ENCODE measurements at places on chromosomes 7 and 10.
A peak's percentile ranks its signal among the peaks of the same experiment; 100 is the strongest.

DNA sequence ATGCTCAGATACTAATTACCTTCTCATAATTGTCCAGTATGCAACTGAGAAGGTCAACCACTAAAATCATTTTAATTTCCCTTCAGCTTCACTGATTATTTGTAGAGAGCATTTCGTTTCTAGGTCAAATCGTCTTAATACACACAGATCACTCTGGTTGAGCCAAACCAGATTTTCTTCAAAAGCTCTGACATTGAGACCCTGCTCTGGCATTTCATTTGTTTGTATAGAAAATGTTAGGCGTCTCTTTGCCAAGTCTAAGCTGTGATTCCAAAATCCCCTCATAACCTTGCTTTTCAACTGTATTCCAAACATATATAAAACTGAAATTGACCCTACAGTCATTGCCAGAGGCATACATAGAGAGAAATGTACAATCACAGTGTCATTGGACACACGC, 520.0 kb downstream of the CNTNAP2 start:
- no peak overlapping the region for H3K27ac ChIP-seq
- no peaks in the 10 kb centered on the region for H3K27me3 ChIP-seq
- no peak for DNase-seq
- no peak overlapping the region for H3K4me3 ChIP-seq
- H3K36me3 ChIP-seq: no peaks in the 10 kb centered on the region

DNA sequence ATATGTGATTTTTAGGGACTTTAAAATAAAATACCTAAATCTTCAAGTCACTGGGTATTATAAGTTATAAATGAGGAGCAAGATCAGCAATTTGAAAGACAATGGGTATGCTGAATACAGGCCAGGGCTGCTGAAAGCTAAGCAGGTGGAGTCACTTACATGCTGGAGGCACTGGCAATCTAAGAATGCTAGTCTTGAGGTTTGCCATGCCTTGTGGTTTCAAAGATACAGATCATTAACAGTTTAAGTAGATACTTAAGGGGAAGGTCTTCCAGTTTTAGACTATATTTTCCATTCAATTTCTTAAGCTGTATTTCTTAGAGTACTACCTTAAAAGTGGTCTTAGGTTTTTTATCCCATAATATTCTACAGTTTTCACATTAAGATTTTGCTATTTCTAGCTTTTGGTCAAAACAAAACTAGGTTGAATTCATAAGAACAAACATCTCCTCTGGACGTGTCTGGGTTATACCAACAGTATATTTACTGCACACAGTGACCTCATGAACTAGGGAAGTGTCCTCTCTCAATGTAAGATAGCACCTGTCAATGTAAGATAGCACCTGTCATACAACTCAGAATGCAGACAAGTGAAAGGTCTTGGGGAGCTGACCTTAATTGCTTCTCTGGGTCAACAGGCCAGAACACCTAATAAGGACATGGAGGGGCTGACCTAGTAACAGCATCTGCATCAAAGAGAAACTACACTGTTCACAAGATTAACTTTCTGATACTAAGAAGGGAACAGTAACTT, 2.0 kb downstream of the SRI start:
- DNase-seq: no peak
- no peak overlapping the region for H3K27ac ChIP-seq
- no peaks in the 10 kb centered on the region for H3K27me3 ChIP-seq
- peaks cover 5% of the 10 kb centered on the region for H3K4me1 ChIP-seq
- peaks cover 53% of the 10 kb centered on the region for H3K36me3 ChIP-seq

DNA sequence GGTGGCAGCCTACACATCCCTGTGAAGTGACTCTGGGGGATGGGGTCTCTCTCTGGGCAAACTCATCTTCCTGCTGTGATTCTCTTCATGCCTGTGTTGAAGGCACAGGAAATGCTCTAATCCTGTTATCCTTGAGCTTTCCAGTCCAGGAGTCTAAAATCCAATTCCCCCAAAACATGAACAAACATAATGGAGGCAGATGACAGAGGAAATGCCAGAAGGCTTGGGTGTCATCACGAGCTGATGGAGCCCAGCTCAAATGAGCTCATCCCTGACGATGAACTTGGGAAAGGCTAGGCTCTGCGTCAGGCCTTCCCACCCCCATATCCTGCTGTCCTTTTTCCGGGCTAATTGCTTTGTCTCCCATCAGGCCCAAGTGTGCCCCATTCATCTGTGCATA, 165.9 kb upstream of the PODXL start:
- peaks cover 4% of the 10 kb centered on the region for H3K27me3 ChIP-seq
- H3K36me3 ChIP-seq: no peaks in the 10 kb centered on the region
- no peak overlapping the region for H3K27ac ChIP-seq
- H3K4me3 ChIP-seq: no peak overlapping the region

- peak overlapping the region; percentile 100 for H3K27ac ChIP-seq
- peaks cover 73% of the 10 kb centered on the region for H3K4me1 ChIP-seq
- H3K4me3 ChIP-seq: no peak overlapping the region
- no peak for DNase-seq
- peaks cover 93% of the 10 kb centered on the region for H3K36me3 ChIP-seq
Measured at GRCh38 chr7:130887182-130887956, 153.4 kb upstream of the KLF14 start.

GRCh38 chr10:78650122-78650521, 418.6 kb upstream of the ZMIZ1 start:
- H3K27ac ChIP-seq: no peak overlapping the region
- no peak overlapping the region for H3K4me3 ChIP-seq
- H3K4me1 ChIP-seq: no peaks in the 10 kb centered on the region
- DNase-seq: no peak
- H3K36me3 ChIP-seq: no peaks in the 10 kb centered on the region
- peaks cover 19% of the 10 kb centered on the region for H3K27me3 ChIP-seq

DNA sequence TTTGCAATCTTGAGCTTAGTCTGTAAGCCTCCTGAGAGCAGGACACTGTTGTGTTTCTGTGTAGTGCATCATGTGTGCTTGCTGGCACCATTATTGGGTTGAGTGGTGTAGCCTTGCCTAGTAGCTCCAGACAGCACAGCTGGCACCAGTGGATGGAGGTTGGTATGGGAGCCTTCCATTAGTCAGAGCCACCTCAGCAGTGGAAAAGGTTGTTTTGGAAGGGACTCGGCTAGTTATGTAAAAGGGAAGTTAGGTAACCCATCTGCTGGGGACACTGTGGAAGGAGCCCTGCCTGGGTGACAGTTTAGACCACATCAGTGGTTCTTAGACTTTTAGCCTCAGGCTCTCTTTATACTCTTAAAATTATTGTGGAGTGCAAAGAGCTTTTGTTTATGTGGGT, 16.3 kb downstream of the MINDY4 start:
- no peak overlapping the region for H3K4me3 ChIP-seq
- H3K4me1 ChIP-seq: no peaks in the 10 kb centered on the region
- H3K27ac ChIP-seq: no peak overlapping the region
- no peaks in the 10 kb centered on the region for H3K36me3 ChIP-seq

- DNase-seq: no peak
- H3K27ac ChIP-seq: no peak overlapping the region
- no peaks in the 10 kb centered on the region for H3K27me3 ChIP-seq
- H3K36me3 ChIP-seq: no peaks in the 10 kb centered on the region
- peaks cover 5% of the 10 kb centered on the region for H3K4me1 ChIP-seq
- H3K4me3 ChIP-seq: no peak overlapping the region
Measured at GRCh38 chr7:114973147-114973546, 51.3 kb downstream of the MDFIC start.

DNA sequence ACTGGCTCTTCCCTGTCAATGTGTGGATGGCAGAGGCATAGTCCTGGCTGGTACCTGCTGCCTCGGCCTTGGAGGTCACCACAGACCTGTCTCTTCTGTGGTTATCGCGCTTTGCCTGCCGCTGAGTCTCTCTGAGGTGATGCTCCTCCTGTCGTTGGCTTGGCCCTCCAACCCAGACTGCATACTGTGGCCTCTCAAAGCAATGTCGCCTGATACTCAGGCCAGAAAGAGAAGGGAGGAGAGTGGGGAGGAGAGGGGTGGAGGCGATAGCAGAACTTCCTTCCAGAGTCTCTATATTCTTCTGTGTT, 133.2 kb upstream of the KCNMA1 start:
- no peaks in the 10 kb centered on the region for H3K4me1 ChIP-seq
- H3K27ac ChIP-seq: no peak overlapping the region
- no peaks in the 10 kb centered on the region for H3K27me3 ChIP-seq
- no peaks in the 10 kb centered on the region for H3K36me3 ChIP-seq

- no peak overlapping the region for H3K4me3 ChIP-seq
- H3K27ac ChIP-seq: no peak overlapping the region
- H3K4me1 ChIP-seq: no peaks in the 10 kb centered on the region
- DNase-seq: no peak
Measured at GRCh38 chr10:32227802-32228201, 119.2 kb downstream of the EPC1 start.

- DNase-seq: no peak
- H3K4me3 ChIP-seq: no peak overlapping the region
- H3K36me3 ChIP-seq: peaks cover 11% of the 10 kb centered on the region
- H3K27me3 ChIP-seq: no peaks in the 10 kb centered on the region
Measured at GRCh38 chr7:75969182-75969581, 25.2 kb downstream of the TMEM120A start.

GRCh38 chr7:30771880-30772425, 736 bp downstream of the MINDY4 start:
- peaks cover 4% of the 10 kb centered on the region for H3K4me1 ChIP-seq
- no peaks in the 10 kb centered on the region for H3K36me3 ChIP-seq
- peak overlapping the region; percentile 51 for H3K4me3 ChIP-seq
- no peak overlapping the region for H3K27ac ChIP-seq

DNA sequence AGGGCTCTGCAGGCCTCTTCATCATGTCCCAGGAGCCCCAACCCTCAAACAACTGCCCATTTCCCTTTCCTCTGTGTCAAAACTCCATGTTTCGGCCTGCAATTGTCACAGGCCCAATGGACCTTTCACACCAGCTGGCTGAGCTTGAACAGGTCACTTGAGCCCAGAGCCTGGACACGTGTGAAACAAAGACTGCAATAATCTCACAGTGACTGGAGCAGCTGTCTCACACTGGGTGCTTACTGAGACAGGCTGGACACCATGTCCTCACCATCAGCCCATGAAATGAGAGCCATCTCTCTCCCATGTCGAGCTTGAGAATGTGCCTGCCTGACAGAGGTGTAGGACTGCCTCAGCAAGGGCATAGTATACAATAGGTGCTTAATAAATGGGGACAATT, 19.5 kb upstream of the EIF5AL1 start:
- H3K27me3 ChIP-seq: no peaks in the 10 kb centered on the region
- H3K36me3 ChIP-seq: no peaks in the 10 kb centered on the region

DNA sequence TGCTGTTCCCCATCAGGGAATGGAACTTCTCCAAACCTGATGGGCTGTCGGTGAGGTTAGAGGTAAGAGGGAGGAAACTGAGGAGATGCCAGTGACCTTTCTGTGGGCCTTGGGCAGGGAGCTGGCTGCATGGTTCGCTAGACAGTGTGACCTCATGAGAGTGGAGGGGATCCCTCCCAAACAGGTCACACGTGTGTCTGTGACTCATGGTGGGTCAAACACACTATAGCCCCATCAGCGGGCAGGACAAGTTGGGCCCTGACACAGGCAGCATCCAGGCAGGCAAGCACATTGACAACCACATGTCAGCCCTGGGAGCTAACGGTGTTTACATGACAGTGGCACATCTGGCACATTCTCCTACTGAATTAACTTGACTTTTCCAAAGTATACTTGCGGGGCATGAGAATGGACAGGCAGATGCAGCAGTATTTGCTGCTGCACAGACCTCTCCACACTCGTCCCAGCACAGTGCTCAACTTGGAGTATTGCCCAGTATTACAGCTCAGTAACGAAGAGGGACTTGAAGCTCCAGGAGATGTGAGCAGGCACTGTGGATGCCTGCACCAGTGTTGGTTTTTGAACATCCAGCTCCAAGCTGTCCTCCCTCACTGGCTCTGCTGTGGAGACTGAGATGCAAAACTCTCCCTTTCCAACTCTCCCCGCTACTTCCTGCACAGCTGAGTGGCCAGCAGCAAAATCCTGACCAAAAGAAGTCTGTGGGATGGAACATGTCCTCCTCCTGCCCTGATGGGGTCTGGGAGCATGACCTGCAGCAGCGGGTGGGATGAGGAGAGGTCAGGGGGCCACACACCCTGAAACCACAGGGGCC, 199.6 kb downstream of the WDR37 start:
- H3K4me1 ChIP-seq: no peaks in the 10 kb centered on the region
- H3K36me3 ChIP-seq: no peaks in the 10 kb centered on the region
- no peak overlapping the region for H3K27ac ChIP-seq
- DNase-seq: no peak

- H3K4me3 ChIP-seq: no peak overlapping the region
- no peaks in the 10 kb centered on the region for H3K27me3 ChIP-seq
- H3K27ac ChIP-seq: no peak overlapping the region
- H3K36me3 ChIP-seq: no peaks in the 10 kb centered on the region
- H3K4me1 ChIP-seq: peaks cover 7% of the 10 kb centered on the region
Measured at GRCh38 chr10:43340619-43341018, 30.8 kb upstream of the FXYD4 start.

DNA sequence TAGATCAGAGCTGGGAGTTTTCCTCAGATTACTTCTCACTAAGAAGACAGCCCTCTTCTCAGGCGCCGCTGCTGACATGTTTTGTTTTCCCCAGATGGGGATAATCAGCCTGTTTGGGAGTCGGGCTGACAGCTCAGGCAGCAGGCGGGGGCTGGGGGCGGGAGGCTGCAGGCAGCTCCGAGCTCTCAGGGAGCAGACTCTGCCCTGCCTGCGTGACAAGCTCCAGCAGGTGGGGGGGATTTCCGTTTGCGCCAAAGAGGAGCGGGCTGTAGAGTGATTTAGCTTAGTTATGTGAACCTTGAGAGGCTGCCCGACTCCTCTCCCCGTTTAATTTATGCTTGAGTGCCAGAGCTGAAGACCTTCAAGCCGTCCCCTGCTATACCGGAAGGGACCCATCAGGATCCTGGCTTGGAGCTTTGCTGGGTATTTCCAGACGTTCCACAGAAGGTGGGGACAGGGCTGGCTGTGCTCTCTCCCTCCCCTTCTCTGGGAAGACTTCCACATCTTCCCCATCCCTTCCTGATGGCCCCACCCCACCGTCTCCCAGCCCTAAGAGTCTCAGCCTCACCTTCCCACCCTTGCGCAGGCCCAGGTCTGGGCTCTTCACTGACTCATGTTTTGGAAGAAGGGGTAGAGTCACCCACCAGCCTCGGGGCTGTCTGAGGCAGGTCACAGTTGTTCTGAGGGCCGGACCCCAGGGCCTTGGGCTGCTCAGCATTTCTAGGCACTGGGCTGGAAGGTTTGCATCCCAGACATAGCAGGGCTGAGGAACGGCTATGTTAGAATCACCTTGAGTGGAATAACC, 24.7 kb upstream of the ADCYAP1R1 start:
- no peak for DNase-seq
- no peaks in the 10 kb centered on the region for H3K4me1 ChIP-seq
- no peak overlapping the region for H3K27ac ChIP-seq
- H3K36me3 ChIP-seq: no peaks in the 10 kb centered on the region
- H3K27me3 ChIP-seq: no peaks in the 10 kb centered on the region

DNA sequence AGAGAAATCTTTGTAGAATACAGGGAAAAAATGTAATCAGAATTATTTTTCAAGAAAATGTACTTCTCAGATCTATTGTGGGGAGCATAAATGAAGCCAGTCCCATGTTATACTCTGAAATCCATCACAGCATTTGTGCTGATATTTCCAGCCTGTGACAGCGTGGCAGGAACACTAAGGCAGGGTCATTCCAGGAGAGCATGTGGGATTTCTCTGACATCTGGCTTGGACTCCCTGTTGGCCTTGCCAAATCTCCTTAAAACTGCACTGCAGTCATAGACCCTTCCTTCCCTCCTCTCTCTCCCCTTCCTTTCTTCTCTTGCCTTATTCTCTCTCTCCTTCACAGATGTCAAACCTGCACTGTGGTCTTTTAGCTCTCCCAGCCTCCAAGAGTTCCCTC, 6.5 kb upstream of the TSPAN13 start:
- no peak for DNase-seq
- H3K4me1 ChIP-seq: peaks cover 12% of the 10 kb centered on the region
- no peaks in the 10 kb centered on the region for H3K36me3 ChIP-seq
- H3K4me3 ChIP-seq: no peak overlapping the region

- no peaks in the 10 kb centered on the region for H3K4me1 ChIP-seq
- no peak for DNase-seq
- no peaks in the 10 kb centered on the region for H3K27me3 ChIP-seq
- no peak overlapping the region for H3K27ac ChIP-seq
Measured at GRCh38 chr7:111911166-111911961, 294.8 kb downstream of the DOCK4 start.

All from RWPE2 (cell line).